Dermis blood vessel endothelial cell (primary cell): ENCODE measurements at places on chromosomes 6 and 20. TPM values are rescaled to one million over a fixed set of nuclear protein-coding genes. Genes with fewer than 3 reads are reported as not detected.
A peak's percentile ranks its signal among the peaks of the same experiment; 100 is the strongest.

GRCh38 chr20:48455651-48456365, 372.0 kb downstream of the PREX1 start:
- DNase-seq = no peak

Gene BFSP1
- 1.9 and 4.4 TPM in 2 replicates for total RNA-seq

DNA sequence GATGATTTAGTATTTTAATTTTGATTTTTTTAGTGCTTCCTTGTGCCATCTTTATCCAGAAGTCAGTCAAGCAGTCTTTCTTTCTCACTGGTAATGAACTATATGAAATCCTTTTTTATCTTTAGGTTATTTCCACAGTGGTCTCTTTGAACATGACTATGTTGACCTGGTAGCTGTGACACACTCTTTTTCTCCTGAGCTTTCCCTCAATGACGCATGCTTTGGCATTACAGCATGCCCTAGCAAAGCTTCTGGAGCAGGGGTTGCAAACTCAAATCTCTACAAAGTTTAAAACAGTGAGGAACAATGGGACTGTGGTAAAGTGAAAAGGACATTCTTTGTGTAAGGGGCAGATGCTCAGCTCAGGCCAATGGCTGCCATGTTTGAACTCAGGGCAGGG, 4.5 kb upstream of the PLAGL1 start:
- no peak for DNase-seq

DNA sequence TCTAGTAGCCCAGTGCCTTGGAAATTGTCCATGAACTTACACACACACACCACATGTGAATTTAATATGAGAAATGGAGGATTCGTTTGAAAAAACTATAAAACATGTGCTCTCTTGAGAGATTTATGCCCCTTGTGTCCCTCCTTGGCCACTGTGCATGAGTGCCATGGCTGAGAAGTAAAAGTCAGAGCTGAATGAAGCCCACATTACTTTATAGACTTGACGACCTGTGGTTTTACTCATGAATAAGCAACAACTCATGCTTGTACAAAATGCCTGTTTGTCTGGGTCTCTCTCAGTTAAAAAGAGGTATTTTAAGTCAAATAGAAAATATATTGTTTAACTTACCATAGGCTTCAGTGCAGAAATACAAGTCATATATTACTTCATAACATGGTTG, 102.7 kb downstream of the KCNQ5 start:
- DNase-seq = no peak

- peak; percentile 34 for DNase-seq
Observed at GRCh38 chr6:44452725-44453124, 65.2 kb downstream of the CDC5L start.

DNA sequence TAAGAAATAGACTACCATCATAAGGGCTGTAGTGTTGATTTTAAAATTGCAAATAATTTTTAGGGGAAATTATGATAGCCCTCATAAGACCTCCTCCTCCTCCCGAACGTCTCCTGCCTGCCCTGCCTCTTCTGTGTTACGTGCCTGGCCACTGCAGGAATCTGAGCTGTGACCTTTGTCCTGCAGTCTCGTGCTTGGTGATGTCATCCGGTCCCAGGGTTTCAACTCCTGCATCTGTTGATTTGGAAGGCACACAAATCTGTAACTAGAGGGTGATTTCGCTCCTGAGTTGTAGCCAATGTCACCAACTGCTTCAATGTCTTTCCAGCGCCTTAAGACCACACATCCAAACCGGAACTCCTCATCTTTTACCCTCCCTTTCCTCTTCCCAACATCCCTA, 163.2 kb downstream of the AIG1 start:
- DNase-seq = peak; percentile 28

Gene CAPN11
- total RNA-seq = 0.28 and 2.2 TPM in 2 replicates

Gene CD24
- 9.4 and 21.6 TPM in 2 replicates for total RNA-seq

DNA sequence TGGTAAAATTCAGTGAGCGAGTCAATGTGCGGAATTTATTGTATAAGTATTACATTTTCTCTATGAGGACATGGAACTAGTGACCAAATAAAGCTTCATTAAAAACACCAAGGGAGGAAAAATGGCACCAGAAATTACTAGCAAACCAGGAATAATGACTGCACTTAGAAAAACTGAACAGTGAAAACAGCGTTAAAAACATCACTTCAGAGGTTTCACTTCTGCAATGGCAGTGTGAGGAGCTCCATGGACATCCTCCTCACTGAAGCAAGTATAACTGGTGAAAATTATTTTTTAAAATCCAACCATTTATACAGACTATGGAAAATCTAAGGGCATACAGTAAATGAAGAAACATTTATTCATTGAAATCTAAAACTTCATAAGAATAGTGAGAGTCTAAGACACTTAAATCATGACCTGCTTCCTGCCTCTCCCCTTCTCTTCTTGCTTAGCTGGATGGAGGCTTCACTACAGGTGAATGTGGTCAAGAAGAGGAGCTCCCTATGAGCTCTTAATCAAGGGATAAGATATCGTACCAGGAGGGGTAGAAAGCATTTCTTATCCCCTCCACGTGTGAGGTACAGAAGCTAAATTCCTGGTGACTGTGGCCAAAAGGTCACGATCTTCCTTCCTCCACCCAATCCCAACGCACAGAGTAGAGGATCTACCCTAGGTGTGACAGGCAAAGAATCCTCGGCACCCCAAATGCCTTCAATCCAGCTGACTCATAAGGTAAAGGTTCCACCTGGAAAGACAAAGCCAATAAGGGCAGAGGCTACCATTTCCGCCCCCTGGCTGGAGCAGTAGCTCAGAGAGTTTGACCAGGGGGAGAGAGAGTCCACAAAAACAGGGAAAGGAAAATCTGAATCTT, 12.3 kb upstream of the ASF1A start:
- DNase-seq = no peak

- no peak for DNase-seq
Observed at GRCh38 chr6:72216222-72217068, 330.1 kb downstream of the RIMS1 start.

DNA sequence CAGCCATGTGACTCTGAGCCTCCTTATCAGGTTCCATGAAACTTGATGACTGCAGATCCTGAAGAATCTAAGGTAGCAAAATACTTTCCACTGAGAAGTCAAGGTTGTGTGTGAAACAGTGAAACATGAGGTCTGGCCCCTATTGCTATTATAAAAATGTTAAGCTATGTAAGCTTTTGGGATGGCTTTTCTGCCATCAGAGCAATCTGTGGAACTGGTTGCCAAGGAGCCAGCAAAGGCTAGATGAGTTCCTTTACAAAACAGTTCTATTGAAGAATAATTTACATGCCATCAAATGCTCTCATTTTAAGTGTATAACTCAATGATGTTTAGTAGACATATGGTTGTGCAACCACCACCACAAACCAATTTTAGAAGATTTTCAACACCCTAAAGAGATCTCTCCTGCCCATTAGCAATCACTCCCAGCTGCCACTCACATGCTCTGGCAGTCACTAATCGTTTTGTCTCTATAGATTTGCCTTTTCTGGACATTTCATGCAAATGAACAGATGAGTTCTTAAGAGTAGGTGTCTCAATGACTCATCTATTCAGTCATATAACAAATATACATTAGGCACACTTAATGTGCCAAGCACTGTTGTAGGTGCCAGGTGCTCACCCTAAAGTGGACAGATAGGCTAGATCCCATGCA, 19.9 kb upstream of the MEP1A start:
- no peak for DNase-seq

DNA sequence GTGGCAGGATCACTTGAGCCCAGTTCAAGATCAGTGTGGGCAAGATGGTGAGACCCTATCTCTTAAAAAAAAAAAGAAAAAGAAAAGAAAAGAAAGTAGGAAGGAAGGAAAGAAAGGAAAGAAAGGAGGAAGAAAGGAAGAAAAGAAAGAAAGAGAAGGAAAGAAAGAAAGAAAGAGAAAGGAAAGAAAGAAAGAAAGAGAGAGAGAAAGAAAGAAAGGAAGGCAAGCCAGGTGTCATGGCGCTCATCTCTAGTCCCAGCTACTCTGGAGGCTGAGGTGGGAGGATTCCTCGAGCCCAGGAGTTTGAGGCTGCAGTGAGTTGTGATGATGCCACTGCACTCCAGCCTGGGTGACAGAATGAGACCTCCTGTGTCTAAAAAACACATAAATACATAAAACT, 11.5 kb upstream of the SRC start:
- DNase-seq = no peak
